Fibroblast of lung (primary cell): ENCODE measurements at places on chromosomes 2 and 18. TPM values are rescaled to one million over a fixed set of nuclear protein-coding genes. Genes with fewer than 3 reads are reported as not detected.

The LYG2 gene
- total RNA-seq, result not detected in 2 replicates

The STARD6 gene
- total RNA-seq, result 0.33 TPM in 1 of 2 replicates, not detected in the other

The AKAIN1 gene
- not detected in 2 replicates for total RNA-seq

The CFAP65 gene
- not detected in 2 replicates for total RNA-seq

The SPATS2L gene
- 50.1 and 73.8 TPM in 2 replicates for total RNA-seq

The PARD3B gene
- 14.9 and 20.6 TPM in 2 replicates for total RNA-seq

The DSG1 gene
- total RNA-seq, result not detected in 2 replicates

The ICOS gene
- not detected in 2 replicates for total RNA-seq

The NYAP2 gene
- under 0.01 TPM in 1 of 2 replicates, not detected in the other for total RNA-seq

The TRABD2A gene
- 10.8 and 14.4 TPM in 2 replicates for total RNA-seq

The GAD1 gene
- total RNA-seq, result 0.26 and 0.33 TPM in 2 replicates

The ASPRV1 gene
- 0.26 and 0.33 TPM in 2 replicates for total RNA-seq

The FAM161A gene
- 2.6 and 3.1 TPM in 2 replicates for total RNA-seq

The WDR75 gene
- 46.0 and 54.0 TPM in 2 replicates for total RNA-seq

The KIAA2012 gene
- under 0.01 TPM in 1 of 2 replicates, not detected in the other for total RNA-seq

The LCT gene
- under 0.01 TPM in 2 replicates for total RNA-seq

The TRIB2 gene
- total RNA-seq, result 31.0 and 38.5 TPM in 2 replicates

The PPP4R3B gene
- total RNA-seq, result 50.1 and 51.4 TPM in 2 replicates

The CNDP1 gene
- total RNA-seq, result not detected in 2 replicates

The CEBPZ gene
- 48.9 and 62.4 TPM in 2 replicates for total RNA-seq

The CENPA gene
- 1.8 and 9.7 TPM in 2 replicates for total RNA-seq
